ENCODE measurements at places on chromosomes 16 and 17.

GRCh38 chr16:7997966-7998365 lies 592.3 kb downstream of the TMEM114 start:
- no peak for DNase-seq

- no peak for DNase-seq
Observed at GRCh38 chr16:78877114-78877655, 723.4 kb downstream of the MAF start.

DNA sequence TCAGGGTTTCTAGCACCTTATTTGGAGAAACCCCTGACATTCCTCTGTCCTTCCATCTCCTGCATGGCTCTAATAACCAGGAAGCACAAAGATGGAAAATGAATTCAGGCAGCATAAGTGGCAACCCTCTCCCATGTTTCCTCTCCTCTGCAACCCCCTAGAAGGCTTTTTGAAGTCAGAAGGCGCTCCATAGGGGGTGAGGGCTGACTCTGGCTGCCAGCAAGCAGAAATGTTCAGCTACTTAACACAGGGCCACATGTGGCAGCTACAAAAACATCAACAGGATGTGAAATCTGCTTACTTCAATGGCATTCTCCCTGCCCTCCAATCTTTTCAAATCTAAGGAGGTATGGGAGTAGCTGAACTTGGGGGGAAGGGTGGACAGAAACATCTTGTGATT lies 55.2 kb upstream of the IRX5 start:
- DNase-seq, result no peak

DNA sequence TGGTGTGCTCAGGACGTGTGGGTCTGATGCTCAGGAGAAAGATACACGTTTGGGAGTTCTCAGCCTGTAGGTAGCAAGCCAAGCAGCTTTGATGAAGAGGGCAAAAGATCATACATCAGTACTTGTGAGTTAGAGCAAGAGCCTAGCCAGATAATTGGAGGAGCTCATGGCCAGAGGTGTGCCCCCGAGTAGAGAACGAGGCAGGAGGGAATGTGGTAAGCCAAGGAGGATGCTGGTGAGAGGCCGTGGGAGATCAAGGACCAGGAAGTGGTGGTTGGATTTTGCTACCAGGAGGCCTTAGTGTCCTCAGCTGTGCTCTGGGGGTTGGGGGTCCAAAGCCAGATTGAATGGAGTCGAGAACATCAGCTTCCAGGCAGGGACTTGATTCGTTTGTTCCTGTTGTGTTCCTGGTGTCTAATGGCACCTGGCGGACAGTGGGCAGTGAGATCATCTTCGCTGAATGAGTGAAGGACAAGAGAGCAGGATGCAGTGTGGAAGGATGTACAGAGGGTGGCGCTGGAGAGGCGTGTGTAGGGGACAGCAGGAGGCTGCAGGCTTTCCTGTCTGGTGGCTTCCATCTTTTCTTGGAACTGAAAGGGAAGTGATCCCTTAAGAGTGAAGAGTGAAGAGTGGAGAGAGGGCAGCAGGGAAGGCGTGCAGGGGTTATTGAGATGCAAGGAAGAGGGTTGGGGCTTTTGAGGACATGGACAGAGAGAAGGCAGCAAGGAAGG lies 11.6 kb downstream of the FBXL19 start:
- DNase-seq, result peak; percentile 57

DNA sequence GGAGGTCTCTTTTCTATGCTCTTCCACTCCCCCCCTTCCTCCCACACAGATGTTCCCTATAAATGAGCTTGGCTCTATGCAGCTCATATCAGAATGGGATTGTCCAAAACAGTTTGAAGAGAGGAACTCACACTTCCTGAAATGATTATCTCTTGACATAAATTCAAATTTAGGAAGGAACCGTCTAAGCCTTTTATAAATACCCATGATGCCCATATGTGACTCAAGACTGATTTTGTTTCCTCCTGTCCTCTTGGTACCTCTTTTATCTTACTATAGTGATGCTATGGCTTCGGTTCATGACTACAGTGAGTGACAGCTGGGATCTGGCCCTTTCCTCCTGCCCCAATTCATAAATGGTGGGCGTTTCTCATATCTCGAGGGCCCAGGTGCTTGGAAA lies 16.6 kb upstream of the TERF2 start:
- DNase-seq, result no peak

DNA sequence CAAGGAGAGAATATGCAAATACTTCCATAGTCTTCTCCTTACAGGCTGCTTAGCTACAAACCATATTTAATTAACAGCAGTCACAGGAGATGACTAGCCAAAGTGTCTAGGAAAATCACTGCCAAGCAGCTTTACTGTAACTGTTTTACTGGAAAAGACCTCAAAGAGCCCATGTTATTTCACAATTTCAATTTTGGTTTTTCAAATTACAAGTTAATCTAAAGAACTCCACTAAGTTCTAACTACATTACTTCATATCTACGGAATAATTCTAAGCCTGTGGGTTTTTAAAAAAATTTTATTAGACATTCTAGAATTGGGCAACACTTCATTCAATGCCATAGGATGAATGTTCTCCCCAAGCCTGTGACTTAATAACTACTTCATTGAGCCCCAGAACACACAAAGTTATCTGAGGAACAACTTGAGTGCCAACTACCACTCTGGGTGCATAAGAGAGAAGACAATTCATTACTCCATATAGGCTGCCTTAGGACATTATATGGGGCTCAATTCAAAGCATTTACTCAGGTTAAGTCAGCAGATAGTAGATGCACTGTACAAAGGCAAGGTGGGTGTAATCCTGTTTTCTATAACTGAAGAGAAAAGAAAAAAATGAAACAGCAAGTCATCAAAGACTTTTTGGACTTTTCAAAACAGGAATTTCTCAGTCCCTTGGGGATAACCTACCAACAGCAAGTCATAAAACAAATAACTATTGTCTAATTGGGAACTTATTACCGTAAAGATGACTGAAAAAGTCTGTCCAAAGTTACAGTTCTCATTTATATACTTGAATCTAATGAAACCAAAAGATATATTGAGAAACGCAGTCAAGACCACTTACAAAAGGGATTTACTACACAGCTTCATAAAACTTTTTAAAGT lies 33.0 kb downstream of the STAT3 start:
- DNase-seq, result no peak

- DNase-seq, result no peak
Observed at GRCh38 chr17:75266316-75267152, 4.5 kb downstream of the MIF4GD start.

DNA sequence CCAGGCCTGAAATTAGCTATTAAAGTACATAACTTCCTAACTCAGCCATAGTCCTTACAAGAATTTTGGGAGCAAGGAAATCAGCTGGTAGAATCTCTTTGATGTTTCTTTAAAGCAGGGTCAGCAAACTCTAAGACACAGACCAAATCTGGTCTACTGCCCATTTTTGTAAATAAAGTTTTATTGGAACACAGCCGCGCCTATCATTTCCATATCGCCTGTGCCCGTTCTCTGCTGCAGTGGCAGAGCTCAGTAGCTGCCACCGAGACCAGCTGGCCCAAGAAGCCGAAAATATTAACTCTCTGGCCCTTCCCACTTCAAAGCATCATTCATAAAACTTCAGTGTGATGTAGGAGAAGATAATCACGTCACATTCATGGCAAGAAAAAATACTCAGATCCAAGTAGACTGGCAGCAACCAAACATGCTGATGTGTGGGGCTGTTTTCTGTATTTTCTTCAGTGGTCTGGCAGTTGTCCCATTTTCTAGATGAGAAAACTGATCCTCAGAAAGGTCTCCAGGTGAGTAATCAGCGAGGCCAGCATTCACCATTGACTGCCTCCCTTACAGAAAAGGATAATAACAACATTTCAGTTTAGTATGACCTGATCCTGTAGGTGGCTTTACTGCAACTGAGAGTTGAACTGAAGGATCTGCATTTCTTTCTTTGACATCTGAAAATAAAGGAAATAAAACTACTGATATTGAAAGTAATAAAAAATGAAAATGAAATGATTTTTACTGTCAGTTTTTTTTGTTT lies 18.0 kb upstream of the HSBP1 start:
- DNase-seq, result no peak

- DNase-seq, result peak; percentile 72
Observed at GRCh38 chr17:79789943-79790804, 6.7 kb downstream of the CBX8 start.

DNA sequence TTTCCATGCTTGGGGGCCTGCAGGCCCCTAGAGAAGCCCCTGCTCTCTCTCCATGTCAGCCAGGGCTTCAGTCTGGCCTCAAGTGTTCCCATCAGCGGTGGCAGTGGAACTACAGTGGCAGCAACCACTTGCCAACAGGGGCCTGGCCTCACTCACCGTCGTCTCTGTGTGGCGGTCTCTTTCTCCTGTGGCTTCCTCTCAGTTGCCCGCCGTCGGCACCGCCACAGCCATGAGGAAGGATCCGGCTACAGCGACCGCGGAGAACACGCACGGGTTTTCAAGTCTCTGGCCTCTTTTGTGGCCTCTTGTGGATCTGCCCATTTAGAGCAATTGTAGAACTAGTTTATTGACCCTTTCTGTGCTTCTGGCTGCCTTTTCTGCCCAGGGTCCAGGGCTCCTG lies 8.5 kb downstream of the ARMC7 start:
- no peak for DNase-seq

DNA sequence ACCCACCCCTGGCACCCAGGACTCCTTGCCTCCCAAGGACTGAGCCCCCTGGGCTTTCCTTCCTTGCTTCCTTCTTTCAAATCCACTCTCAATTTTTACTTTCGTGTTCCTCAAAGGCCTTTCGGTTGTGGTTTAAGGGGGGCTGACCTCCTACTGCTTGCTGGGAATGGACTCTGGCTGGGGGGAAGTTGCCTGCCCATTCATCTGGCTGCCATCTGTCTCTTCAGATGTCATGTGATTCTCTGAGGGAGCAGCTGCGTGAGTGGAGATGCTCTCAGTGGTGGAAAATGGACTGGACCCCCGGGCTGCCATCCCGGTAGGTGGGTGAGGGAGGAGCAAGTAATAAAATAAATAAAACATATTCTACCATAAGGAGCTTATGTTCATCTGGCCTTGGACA lies 93.8 kb upstream of the RPRML start:
- no peak for DNase-seq

GRCh38 chr16:52548261-52549010 lies 1.5 kb upstream of the TOX3 start:
- DNase-seq, result no peak

GRCh38 chr17:76541739-76542454 lies 2.1 kb downstream of the PRCD start:
- DNase-seq, result no peak

DNA sequence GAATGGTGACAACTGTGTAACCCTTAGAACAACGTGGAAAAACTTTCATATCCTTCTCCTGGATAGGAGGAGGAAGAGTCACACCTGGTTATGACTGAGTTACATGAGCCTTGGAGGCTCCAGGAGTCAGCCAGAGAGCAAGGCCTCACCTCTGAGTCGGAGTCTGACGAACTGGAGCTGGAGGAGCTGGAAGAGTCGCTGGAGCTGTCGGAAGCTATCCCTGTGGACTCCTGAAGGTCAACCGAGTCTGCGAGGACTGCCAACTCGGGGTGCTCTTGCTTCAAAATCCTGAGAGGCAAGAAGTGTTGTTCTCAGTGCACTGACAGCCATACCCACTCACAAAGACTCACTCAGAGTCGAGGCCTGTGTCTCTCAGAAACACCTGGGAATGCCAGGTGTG lies 6.2 kb downstream of the JMJD6 start:
- no peak for DNase-seq

- no peak for DNase-seq
Observed at GRCh38 chr16:3536851-3537250, 36.0 kb downstream of the CLUAP1 start.

GRCh38 chr17:67411397-67411796 lies 34.3 kb downstream of the PITPNC1 start:
- no peak for DNase-seq

- DNase-seq, result no peak
Observed at GRCh38 chr17:70523426-70523825, 354.1 kb downstream of the KCNJ2 start.

- no peak for DNase-seq
Observed at GRCh38 chr16:54694651-54695050, 236.0 kb upstream of the IRX5 start.

- no peak for DNase-seq
Observed at GRCh38 chr17:20703781-20704180, 124.3 kb downstream of the CDRT15L2 start.

DNA sequence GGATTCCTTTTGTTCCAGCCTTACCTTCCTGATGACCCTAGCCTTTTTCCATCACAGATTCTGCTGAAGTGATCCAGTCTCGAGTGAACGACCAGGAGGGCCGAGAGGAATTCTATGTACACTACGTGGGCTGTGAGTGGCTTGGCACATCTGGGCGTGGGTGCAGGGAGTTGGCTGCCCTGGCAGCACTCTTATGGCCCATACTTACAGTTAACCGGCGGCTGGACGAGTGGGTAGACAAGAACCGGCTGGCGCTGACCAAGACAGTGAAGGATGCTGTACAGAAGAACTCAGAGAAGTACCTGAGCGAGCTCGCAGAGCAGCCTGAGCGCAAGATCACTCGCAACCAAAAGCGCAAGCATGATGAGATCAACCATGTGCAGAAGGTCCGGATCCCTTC lies 2.7 kb downstream of the KAT8 start:
- DNase-seq, result no peak

DNA sequence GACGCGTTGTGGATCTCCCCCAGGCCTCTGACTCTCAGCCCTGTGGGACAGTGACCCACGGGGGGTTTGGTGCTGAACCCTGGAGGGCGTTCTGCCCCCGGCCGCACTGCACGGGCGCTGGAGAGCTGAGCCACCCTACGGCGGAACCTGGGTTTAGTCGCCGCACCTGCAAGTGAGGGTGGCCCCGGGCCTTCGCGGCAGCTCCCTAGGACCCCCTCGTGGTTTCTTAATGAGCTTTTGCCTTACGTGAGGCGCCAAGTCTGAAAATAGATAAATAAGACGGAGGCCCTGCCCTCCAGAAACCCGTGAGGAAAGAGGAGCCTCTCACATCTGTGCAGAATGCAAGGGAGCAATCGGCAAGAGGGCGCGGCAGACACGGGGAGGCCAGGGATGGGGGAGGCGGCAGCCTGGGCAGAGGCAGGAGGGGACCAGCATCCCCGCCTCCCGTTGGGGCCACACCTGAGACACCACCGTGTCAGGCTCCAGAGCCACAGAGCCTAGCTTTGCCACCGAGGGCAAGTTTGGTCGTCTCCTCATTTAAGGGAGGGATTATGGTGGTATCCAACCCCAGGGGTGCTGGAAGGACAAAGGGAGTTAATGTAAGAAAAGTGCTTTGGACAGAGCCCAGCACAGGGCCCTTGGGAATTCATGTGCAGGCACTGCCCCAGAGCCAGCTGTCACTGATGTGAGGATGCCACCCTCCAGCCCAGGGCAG lies 153.2 kb upstream of the CHMP6 start:
- no peak for DNase-seq

GRCh38 chr17:78383725-78384471 lies 5.4 kb downstream of the PGS1 start:
- peak; percentile 78 for DNase-seq

GRCh38 chr16:82033006-82033405 lies 2.0 kb upstream of the HSD17B2 start:
- DNase-seq, result no peak

GRCh38 chr17:79992649-79993389 lies 42.9 kb downstream of the TBC1D16 start:
- no peak for DNase-seq
